ENCODE measurements at places on chromosomes 2 and 18.

DNA sequence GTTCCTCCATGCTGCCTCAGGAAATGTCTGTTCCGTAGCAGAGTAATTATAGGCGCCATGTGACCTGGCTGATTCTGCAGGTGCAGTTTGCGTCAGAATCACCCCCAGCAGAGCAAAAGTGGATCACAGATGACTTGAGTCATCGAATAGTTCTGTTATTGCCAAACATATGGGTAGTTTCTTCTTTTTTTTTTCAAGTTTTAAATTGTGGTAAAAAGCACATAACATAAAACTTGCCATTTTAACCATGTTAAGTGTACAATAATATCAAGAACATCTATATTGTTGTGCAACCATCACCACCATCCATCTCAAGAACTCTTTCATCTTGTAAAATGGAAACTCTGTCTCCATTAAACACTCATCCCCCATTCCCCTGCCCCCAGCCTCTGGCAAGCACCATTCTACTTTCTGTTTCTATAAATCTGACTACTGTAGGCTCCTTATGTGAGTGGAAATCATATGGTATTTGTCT lies 177.7 kb upstream of the TWIST2 start:
- DNase-seq = no peak

DNA sequence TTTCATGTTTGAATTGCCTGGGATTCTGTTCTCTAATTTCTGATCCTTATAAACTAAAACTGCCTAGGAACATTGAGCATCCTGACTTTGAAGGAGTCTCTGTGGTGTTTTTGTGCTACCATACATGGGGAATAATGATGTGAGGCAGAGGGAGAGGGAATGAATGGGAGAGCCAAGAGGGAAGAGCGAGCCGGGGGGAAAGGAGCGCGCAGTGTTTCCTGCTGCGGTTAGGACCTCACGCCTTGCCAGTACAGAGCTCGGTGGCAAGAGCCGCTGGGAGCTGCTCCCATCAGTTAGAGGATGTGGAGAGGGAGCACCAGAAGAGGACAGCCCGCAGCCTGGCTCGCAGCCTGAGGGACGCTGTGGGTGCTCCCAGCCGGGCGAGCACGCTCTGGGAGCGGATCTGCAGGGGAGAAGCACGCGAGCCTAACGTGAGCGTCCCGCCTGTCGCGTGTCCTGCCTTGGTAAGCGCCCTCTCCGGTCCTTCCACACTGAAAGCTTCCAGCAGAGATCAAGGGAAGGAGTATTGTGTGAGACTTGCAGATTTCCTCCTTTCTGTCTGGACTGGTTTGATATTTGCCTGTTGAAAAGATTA lies 114.7 kb downstream of the FAM210A start:
- DNase-seq = no peak

GRCh38 chr2:104432401-104432800 lies 421.5 kb upstream of the POU3F3 start:
- no peak for DNase-seq

- DNase-seq = no peak
These were observed 129.2 kb downstream of the IKZF2 start for GRCh38 chr2:213021971-213022899.

- no peak for DNase-seq
These were observed 9.8 kb downstream of the CAVIN2 start for GRCh38 chr2:191836853-191837769.

- DNase-seq = no peak
These were observed 676.0 kb upstream of the SALL3 start for GRCh38 chr18:78303519-78304191.

DNA sequence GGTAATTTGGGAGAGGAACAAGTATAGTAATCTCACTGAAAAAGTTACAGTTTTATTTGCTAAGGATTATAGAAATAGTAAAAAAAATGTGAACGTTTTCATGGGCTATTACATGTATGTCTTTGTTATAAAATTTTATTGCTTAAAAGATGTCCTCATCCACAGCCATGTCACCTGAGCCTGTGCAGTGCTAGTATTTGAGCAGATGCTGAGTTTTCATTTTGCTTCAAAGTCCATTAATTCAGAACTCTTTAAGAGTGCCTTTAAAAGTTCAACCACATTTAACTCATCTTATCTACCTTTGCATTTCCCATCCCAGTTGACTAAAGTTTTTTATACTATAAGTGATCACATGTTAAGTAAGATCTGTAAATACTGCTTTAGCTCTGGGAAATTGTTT lies 52.6 kb downstream of the DPP10 start:
- DNase-seq = no peak

GRCh38 chr2:225472161-225472560 lies 72.7 kb downstream of the NYAP2 start:
- DNase-seq = no peak

- no peak for DNase-seq
These were observed 586.8 kb downstream of the DSC3 start for GRCh38 chr18:30455741-30456140.

DNA sequence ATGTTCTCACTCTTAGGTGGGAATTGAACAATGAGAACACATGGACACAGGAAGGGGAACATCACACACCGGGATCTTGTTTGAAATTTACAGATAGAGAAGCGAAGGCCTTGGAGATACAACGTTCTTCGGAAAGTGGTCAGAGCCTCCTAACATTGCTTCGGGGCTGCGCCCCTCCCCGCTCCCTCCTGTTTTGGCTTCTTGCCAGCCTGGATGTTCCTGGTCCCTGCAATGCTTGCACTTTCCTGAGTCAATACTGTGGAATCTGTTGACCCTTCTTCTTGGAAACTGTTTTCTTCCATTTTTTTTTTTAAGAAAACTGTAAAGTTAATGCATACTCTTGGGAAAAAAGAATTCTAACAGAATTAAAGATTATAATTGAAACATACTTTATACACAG lies 360.8 kb downstream of the SOCS6 start:
- no peak for DNase-seq

- peak; percentile 78 for DNase-seq
These were observed 40.4 kb downstream of the TMEM18 start for GRCh38 chr2:636641-637405.

DNA sequence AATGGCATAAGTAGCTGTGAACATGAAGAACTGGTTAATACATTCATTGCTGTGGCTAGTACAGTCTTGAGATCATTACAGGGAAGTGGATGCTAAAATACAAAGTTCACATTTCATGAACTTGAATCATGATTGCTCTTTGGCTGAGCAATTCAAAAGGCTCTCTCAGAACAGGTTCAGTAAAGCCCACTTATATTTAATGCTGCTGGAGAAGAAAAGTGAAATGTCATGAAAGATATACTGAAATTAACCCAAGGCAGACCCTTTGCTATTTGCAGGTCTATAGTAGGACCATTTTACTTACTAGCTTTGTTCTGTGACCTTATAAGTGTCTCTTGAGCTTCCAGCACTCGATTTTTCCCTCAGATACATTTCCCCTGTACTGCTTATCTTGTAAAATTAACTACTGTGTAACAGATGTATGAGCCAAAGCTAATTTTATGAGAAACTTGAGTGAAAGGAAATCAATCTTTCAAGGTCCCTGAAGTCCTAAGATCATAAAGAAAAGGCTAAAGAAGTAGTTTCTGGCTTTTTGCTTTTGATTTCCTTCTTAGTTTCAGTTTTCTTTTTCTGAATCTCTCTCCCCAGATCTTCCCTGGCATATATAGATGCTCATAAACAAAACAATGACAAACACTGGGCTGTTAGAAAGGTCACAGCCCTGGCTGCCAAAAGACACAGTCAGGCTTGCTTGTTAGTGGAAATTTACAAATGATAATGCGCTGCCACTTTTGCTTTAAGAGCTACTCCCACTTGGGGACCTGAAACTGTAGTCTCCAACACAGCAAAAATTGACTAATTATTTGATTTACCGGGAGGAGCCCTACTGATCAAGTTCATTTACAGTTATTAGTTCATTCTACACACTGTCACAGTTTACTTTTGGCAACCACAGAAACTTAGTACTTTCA lies 132.7 kb upstream of the XPO1 start:
- DNase-seq = no peak

- DNase-seq = no peak
These were observed 576 bp downstream of the NYAP2 start for GRCh38 chr2:225400060-225400511.

- DNase-seq = no peak
These were observed 152.9 kb upstream of the DNMT3A start for GRCh38 chr2:25494616-25495015.
